Stomach (tissue), 19 donors: ENCODE measurements at places on chromosomes 2 and 18. TPM values are rescaled to one million over a fixed set of nuclear protein-coding genes. Genes with fewer than 3 reads are reported as not detected.

- H3K4me1 ChIP-seq: peaks cover 6% of the 10 kb centered on the region
- no peak overlapping the region for H3K4me3 ChIP-seq
- H3K27me3 ChIP-seq: no peaks in the 10 kb centered on the region
- H3K36me3 ChIP-seq: no peaks in the 10 kb centered on the region
- no peak overlapping the region for H3K27ac ChIP-seq
These were observed 75.2 kb downstream of the SEPTIN10 start for GRCh38 chr2:109538546-109538945.

BOLL gene
- polyA plus RNA-seq: not detected

- no peak overlapping the region for H3K4me3 ChIP-seq
- H3K27ac ChIP-seq: no peak overlapping the region
- DNase-seq: no peak
- peaks cover 2% of the 10 kb centered on the region for H3K36me3 ChIP-seq
- H3K4me1 ChIP-seq: peaks cover 7% of the 10 kb centered on the region
- H3K27me3 ChIP-seq: no peaks in the 10 kb centered on the region
These were observed 44.9 kb downstream of the STK25 start for GRCh38 chr2:241463276-241464135.

- H3K4me3 ChIP-seq: no peak overlapping the region
- no peak for DNase-seq
- H3K27me3 ChIP-seq: no peaks in the 10 kb centered on the region
- H3K27ac ChIP-seq: no peak overlapping the region
- H3K4me1 ChIP-seq: no peaks in the 10 kb centered on the region
These were observed 27.4 kb upstream of the ACSL3 start for GRCh38 chr2:222833410-222833809.

- H3K4me1 ChIP-seq: peaks cover 66% of the 10 kb centered on the region
- H3K27me3 ChIP-seq: no peaks in the 10 kb centered on the region
- peak overlapping the region; percentile 43 for H3K4me3 ChIP-seq
- peak overlapping the region; percentile 81 for H3K27ac ChIP-seq
These were observed 100.0 kb downstream of the BAZ2B start for GRCh38 chr2:159516241-159516758.

ATP6V1C2 gene
- 0.61 TPM for polyA plus RNA-seq

TMEM237 gene
- 12.3 TPM for polyA plus RNA-seq

GRCh38 chr18:27616324-27616723 is 431.2 kb upstream of the CHST9 start:
- no peaks in the 10 kb centered on the region for H3K36me3 ChIP-seq
- H3K4me3 ChIP-seq: no peak overlapping the region
- H3K27me3 ChIP-seq: no peaks in the 10 kb centered on the region

DNA sequence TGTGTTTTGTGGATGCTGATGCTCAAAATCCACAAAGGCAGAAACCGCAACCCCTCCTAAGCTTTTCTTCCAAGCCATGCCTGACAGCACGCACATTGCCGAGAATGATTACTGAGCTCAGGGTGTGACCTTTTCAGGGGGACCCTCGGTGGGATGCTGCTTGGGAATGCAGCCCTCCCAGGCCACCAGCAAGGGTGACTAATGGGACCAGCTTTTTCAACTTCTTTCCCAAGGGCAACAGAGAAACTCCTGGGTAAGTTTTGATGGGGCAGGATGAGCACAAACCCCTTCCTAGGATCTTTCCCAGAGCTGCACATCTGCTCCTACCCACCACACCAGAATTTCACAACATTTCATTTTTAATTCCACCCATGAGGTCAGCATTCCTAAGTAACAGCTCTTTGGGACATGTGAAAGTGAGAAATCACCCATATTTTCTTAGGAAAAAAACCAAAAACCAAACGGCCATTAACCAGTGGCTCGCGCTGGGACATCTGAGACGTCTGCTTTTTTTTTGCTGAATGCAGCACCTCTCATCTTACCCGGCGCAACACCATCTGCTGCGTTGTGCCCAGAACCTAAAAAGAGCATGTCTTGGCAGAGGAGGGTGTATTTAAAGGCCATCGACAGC is 119.0 kb downstream of the ARL4C start:
- no peak overlapping the region for H3K4me3 ChIP-seq
- H3K27ac ChIP-seq: no peak overlapping the region
- DNase-seq: no peak
- H3K36me3 ChIP-seq: no peaks in the 10 kb centered on the region
- H3K4me1 ChIP-seq: no peaks in the 10 kb centered on the region

GRCh38 chr18:6546229-6546628 is 131.5 kb upstream of the L3MBTL4 start:
- DNase-seq: no peak
- H3K27me3 ChIP-seq: no peaks in the 10 kb centered on the region
- H3K4me1 ChIP-seq: no peaks in the 10 kb centered on the region
- H3K36me3 ChIP-seq: no peaks in the 10 kb centered on the region
- H3K27ac ChIP-seq: no peak overlapping the region

DNA sequence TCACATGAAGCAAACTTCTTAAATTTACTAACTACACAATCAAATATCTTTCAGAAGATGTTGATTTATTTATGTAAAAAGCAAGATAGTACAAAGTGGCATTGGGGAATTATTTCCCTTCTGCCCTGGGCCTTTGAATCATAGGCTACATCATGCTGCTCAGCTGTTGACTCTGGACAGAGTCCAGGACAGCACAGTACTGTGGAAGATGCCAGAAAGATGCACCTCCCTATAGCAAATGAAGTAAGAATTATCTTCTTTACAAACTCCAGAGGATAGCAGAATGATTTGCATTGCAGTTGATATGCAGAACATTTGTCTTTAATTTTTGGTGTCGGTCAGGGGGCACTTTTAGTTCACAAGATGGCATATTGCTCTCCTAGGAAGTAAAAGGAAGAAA is 1354.5 kb upstream of the ZEB2 start:
- DNase-seq: peak; percentile 53
- no peaks in the 10 kb centered on the region for H3K27me3 ChIP-seq
- no peaks in the 10 kb centered on the region for H3K4me1 ChIP-seq
- H3K27ac ChIP-seq: no peak overlapping the region

DNA sequence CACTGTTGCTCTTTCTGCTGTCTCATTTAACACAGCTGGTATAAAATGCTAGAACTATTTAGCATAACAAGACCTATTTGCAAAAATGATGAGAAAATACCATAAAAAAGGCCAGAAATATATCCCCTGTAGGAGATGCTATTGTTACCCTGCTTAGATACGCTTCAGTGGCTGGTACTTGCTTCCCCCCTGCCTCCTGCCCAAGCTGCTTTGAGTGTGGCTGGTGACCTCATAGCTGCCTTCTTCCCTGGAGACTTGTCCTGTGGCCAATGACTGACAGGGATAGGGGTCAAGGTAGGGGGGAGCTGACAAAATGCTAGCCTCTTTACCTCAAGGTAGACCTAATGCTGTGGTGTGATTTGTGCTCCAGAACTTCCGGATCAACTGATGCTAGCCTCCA is 150.2 kb upstream of the ZEB2 start:
- no peak for DNase-seq
- H3K4me1 ChIP-seq: no peaks in the 10 kb centered on the region
- H3K36me3 ChIP-seq: no peaks in the 10 kb centered on the region

TPO gene
- polyA plus RNA-seq: 0.61 TPM

- H3K4me3 ChIP-seq: no peak overlapping the region
- H3K27ac ChIP-seq: no peak overlapping the region
- no peak for DNase-seq
- H3K27me3 ChIP-seq: no peaks in the 10 kb centered on the region
- peaks cover 11% of the 10 kb centered on the region for H3K4me1 ChIP-seq
These were observed 51.3 kb downstream of the DDX1 start for GRCh38 chr2:15642815-15643500.

PAX8 gene
- polyA plus RNA-seq: 0.50 TPM
